ENCODE measurements at places on chromosomes 5 and 9.

GRCh38 chr5:36611520-36612274, 5.3 kb downstream of the SLC1A3 start:
- DNase-seq: no peak

DNA sequence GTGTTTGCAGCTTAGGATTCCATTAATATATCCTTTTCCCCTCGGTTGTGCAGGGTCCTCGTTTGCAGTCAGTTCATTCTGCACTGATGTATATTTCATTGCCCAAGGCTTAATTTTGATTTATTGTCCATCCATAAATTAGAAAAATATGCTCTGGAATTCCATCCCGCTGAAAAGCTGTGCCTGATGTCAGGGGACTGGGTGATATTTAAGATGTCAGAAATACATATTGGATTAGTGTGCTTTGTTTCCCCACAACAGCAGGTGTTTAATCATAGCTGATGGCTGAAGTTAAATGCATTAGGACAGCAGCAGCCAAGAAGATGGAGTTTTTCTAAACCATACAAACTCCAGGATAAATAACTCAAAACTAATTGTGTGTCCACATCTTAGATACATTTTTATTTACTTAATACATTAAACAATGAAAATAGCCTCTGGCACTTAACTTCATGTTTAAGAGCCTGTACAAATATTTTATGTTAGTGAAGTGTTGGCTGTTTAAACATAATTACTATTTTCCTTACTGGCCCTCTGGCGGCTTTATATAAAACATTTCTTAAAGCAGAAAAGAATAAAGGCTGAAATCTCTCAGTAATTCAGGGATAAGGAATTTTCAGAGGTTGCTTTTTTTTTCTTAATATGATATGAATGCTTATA, 170.4 kb upstream of the TBCA start:
- DNase-seq: no peak

- DNase-seq: no peak
Observed at GRCh38 chr5:149047462-149047861, 15.4 kb downstream of the SH3TC2 start.

DNA sequence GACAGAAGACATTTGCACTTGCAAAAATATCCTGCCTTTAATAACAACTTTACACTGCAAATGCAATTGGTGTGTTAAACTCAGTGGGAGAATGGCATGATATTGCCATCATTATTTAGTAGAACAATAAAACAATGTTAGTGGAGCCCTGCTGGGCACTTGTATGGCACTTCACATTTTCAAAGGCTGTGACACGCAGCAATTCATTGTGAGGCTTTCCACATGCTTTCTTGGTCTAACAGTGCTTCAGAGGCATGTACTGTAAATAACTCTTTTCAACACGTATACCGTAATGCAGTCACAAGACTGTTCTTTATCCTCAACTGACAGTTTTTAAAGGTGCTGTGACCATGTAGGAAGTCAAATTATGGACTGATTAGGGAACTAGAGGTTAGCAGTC, 155.5 kb upstream of the EPB41L4A start:
- DNase-seq: no peak

- DNase-seq: no peak
Observed at GRCh38 chr9:569296-569695, 272.2 kb upstream of the DMRT1 start.

- DNase-seq: no peak
Observed at GRCh38 chr9:7545371-7546165, 254.0 kb downstream of the DMAC1 start.

DNA sequence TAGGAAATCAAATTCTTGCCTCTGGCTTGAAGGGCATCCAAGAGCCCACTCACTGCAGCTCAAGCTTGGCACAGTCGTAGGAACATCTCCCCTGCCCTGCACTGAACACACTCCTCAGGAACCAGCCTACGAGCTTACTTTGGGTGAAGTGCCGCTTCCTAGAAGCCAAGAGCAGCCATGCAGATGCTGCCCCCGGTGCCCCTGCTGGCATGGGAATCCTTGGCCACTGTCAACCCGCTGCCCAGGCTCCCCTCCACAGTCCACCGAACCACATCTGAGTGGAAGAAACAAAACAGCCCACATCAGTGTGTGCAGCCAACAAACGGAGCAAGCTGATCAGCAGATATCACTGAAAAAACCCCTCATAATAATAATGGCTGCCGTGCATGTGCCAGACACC, 89.8 kb downstream of the TMEM215 start:
- no peak for DNase-seq

DNA sequence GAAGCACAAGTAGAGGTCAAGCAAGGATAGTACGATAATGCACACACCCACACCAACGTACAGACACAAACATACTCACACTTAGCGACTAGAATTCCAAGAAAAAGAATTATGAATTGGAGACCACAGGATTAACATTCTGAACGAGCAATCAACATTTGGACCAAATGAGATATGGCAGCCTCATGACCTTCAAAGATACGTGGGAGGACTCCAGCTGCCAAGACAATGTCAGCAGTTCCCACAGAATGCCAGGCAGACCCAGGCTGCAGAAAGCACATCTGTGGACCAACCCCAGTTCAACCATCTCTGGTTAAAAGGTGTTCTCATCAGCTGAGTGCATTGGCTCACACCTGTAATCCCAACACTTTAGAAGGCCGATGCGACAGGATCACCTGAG, 187.6 kb upstream of the GRAMD2B start:
- no peak for DNase-seq

DNA sequence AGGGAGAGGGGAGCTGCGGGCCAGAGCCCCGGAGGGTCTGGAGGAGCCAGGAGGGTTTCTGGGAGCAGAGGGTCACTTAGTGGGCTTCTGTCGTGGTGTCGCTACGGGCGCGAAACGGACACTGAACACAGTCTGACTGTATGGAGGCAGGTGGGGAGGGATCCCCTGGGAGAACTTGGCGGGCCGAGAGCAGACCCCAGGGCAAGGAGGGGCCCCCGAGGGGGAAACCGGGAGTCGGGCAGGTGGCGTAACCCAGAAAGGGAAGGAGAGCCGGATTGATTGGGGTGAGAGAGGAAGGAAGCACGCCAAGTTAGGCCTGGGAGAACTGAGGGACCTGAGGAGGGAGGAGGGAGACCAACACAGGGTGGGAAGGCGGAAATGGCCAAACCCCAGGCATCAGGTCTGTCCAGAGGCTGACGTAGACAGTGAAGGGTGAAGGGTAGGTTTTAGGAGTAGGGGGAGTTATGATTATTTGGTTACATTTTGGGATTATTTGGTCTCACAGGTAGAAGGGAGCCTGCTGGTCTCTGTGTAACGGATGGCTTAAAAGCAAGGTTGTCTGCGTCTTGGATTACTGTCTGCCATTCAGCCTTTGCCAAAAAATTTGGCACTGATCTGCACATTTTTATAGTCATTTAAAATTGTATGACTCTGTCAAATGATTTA, 3.3 kb upstream of the MSMP start:
- DNase-seq: no peak

GRCh38 chr9:89470224-89470839, 27.6 kb downstream of the SEMA4D start:
- DNase-seq: no peak

- no peak for DNase-seq
Observed at GRCh38 chr9:73847536-73847935, 649.6 kb upstream of the RORB start.

GRCh38 chr5:124661317-124662141, 84.9 kb downstream of the ZNF608 start:
- no peak for DNase-seq

GRCh38 chr5:154519359-154519758, 41.3 kb upstream of the HAND1 start:
- peak; percentile 4 for DNase-seq

DNA sequence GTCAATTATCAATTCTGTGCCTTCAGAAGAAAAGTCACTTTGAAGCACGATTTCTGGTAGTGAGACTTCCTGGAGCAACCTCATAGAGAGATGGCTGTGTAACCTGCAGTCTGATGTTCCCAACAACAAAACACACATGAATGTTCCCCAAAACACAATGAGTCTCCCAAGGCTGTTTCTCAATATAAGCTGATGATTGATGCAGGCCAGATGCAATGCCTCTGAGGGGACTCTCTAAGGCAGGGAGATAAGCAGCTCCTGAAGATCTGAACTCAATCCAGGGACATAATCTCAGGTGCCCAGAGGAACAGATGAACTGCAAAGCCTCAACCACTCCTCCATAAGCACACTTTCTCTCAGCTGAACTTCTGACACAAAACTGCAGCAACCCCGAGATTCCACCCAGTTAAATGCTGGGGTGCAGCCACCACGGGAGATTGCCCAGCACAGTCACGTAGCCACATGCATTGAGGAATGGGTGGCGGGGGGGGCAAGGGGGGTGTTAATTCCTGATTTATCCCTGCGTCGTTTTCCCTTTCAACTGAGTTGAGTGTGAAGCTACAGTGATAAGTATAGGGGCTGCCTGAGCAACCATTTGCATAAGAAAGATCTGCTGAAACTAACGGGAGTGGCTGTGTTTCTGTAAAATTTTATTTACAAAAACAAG, 122.7 kb upstream of the RASEF start:
- DNase-seq: no peak

GRCh38 chr9:1957856-1958255, 57.3 kb upstream of the SMARCA2 start:
- no peak for DNase-seq

DNA sequence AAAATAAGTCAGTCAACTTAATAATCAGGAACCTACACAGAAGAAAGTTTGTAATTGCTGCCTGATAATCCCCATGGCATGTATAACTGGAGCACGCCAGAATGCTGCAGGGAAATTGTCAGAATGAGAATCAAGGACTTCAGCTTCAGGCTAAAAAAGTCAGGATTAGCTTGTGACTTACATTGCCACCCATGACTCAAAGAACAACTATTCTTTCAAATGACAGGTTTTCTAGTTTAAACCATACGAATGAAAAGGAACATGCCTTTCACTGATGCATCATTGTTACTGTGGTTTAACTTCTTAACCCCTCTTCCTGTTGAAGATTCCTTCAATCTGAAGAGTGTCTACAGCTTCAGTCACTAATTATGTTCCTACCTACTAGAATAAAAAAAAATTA, 112.4 kb downstream of the ISL1 start:
- DNase-seq: no peak

GRCh38 chr5:2205185-2205585, 322.5 kb upstream of the IRX4 start:
- no peak for DNase-seq

DNA sequence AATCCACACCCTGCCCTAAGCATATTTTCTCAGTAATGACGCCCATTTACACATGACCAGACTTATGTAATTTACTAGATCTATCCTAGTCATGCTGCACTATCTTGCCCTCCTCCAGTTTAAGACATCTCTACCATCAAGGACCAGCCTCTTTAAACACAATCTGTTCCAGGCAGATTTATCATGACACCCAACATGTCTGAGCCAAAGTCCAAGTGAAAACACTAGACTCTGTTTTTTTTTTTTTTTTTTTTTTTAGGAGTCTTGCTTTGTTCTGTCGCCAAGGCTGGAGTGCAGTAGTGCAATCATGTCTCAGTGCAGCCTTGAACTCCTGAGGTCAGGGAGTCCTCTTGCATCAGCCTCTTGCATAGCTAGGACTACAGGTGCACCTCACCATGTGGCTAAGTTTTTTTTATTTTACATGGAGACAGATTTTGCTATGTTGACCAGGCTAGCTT, 354.6 kb downstream of the ARRDC3 start:
- no peak for DNase-seq

DNA sequence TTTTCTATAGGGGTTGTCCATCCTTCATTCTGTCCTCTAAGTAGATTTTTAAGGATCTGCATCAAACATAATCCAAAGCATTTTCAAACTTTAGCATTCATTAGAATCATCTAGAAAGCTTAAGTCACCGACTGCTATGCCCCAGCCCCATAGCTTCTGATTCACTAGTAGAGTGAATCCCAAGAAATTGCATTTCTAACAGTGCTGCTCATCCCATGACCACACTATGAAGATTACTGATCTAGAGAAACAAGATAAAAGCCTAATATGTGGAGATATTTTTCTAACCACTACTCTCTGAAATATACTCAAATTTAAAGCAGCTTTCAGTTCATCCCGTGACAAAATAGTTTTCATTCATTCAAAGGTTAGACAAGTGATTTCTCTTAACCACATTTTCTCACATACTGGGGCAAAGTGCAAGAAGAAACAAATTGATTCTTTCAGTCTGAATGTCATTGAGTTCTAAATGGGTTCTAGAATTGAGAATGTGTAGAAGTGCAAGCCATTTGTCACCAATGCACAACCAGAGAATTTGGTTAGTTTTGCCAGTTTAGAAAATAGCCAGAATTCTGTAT, 286.9 kb upstream of the CD180 start:
- DNase-seq: no peak

GRCh38 chr9:114261026-114261425, 61.9 kb upstream of the ORM1 start:
- DNase-seq: no peak

- DNase-seq: no peak
Observed at GRCh38 chr5:111389390-111390082, 122.8 kb downstream of the STARD4 start.

- DNase-seq: no peak
Observed at GRCh38 chr9:71483436-71483835, 284.9 kb downstream of the CEMIP2 start.

- no peak for DNase-seq
Observed at GRCh38 chr9:19229595-19230354, 718 bp upstream of the DENND4C start.

- DNase-seq: no peak
Observed at GRCh38 chr5:14748180-14748900, 83.8 kb downstream of the OTULIN start.

GRCh38 chr5:174482607-174483024, 241.8 kb upstream of the MSX2 start:
- DNase-seq: no peak

GRCh38 chr5:154729613-154730012, 25.6 kb upstream of the LARP1 start:
- DNase-seq: no peak

DNA sequence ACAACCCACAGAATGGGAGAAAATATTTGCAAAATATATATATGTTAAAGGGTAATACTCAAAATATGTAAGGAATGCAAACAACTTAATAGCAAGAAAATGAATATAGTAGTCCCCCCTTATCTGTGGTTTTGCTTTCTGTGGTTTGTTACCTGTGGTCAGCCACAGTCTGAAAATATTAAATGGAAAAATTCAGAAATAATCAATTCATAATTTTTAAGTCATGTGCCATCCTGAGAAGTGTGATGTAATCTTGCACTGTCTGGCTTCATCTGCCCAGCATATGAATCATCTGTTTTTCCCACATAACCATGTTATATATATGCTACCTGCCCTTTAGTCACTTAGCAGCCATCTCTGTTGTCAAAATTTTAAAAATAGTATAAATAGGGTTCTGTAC, 11.7 kb downstream of the CER1 start:
- no peak for DNase-seq

GRCh38 chr5:106894964-106895363, 775.8 kb downstream of the EFNA5 start:
- no peak for DNase-seq

GRCh38 chr9:100011062-100011681, 87.6 kb downstream of the ERP44 start:
- no peak for DNase-seq
